Natural killer cell (primary cell): ENCODE measurements at places on chromosomes 13 and 19.

DNA sequence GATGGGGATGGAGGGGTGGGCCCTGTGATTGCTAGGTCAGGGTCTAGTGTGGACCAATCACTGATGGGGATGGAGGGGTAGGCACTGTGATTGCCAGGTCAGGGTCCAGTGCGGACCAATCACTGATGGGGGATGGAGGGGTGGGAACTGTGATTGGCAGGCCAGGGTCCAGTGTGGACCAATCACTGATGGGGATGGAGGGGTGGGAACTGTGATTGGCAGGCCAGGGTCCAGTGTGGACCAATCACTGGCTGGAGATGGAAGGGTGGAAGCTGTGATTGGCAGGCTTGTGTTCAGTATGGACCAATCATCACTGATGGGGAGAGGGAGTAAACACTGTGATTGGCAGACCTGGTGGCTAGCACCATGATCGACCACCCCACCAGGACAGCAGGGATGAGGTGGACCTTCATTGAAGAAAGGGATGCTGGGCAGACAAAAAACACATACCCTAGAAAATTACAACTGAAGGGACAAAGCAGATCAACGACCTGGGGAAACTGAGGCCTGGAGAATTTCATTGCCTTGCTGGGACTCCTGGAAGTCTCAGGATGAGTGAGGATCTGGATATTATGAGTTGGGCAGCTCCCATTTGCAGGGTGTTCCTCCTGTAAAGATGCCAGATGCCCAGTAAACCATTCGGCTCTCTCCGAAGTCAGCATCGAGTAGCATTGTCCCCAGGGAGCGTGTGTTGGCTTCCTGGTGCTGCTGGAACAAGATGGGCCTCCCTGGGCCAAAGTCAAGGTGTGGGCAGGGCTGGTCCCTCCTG, 15.5 kb downstream of the TMPRSS9 start:
- DNase-seq: no peak

GRCh38 chr19:28196101-28196500, 1016.9 kb downstream of the UQCRFS1 start:
- DNase-seq: no peak

GRCh38 chr13:98707281-98707999, 45.0 kb downstream of the SLC15A1 start:
- no peak for DNase-seq

DNA sequence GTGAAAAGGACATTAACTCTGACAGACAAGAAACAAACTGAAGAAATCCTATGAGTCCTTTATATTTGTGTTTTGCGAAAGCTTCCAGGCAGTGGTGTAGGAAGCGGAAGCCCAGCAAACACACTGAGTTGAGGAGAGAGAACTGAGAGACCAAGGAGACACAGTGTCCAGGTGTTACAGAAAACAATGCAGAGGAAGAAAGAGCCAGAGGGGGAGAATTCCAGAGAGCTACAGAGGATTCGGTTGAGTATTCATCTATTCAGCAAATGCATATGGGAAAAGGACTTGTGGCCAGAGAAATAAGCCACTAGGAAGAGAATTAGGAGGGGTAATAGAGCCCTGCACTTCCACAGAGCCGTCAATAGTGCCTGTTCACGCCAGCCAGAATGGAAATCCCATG, 183.5 kb downstream of the LIG4 start:
- no peak for DNase-seq

GRCh38 chr19:30674656-30675055, 302.5 kb downstream of the ZNF536 start:
- DNase-seq: no peak

GRCh38 chr19:41599175-41599966, 23.4 kb downstream of the CEACAM21 start:
- no peak for DNase-seq

- DNase-seq: no peak
These were observed 14.1 kb downstream of the ZNF429 start for GRCh38 chr19:21519488-21519887.

DNA sequence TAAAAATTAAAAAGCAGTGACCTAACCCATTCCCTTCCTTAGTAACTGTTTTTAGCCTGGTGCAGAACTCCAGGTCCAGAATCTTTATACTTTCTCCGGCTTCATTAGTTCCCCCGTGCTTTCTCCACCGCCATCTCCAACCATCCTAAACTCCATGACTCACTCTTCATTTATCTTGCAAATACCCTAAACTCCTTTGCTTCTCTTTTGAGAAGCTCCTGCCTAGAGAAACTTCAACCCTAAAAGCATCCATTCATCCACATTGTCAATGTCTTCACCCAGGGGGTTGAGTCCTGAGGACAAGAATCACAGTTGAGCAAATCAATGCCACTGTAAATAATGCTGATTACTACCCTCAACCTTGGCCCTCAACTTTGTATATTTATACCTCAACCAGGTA, 17.1 kb upstream of the GARRE1 start:
- DNase-seq: no peak

- DNase-seq: peak; percentile 14
These were observed 44.8 kb downstream of the C13orf42 start for GRCh38 chr13:51066091-51066831.

DNA sequence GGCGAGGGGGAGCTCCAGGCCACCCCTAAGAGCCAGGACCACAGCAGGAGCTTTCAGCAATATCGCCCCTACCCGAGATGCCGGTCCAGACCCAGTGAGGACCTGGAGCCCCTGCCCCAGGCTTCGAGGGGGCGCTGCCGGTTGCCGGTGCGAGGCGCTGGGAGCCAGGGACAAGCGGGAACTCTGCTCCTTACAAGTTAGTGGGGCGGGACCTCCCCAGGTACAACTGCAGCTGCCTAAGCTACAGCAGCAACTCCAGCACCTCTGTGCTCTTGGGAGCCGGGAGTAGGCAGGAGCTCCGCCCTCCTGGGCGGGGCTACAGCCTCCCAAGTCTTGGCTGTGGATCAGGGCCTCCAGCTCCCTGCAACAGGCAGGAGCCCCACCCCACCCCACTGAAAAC, 15.2 kb upstream of the TSC22D1 start:
- no peak for DNase-seq

DNA sequence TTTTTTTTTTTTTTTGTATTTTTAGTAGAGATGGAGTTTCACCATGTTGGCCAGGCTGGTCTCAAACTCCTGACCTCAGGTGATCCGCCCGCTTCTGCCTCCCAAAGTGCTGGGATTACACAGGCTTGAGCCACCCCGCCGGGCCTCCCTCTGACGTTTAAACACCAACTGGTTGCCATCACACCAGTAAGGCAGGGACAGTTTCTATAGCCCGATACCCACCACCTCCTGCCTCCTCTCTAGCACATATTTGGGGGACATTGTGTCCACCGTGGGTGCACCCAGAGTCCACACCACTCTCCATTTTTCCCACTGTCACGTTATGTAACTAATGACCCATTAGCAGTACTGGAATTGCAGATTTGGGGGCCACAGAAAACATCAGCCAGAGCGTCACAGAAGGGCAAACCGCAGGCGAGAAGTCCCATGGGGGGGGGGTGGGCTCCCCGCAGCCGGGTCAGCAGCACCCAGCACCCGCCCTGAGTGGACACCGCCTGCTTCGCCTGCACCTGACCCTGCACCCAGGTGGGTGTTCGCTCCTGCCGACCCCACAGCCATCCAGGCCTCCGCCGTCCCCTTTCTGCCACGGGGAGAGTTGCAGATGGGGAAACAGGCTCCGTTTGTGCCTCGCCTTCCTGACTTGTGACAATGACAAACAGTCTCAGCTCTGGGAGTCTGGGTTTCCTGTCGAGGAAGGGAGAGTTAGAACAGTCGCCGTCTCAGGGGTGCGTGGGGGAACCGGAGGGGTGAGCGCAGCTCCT, 3.6 kb downstream of the ONECUT3 start:
- no peak for DNase-seq

GRCh38 chr13:39407138-39407537, 195.9 kb downstream of the LHFPL6 start:
- DNase-seq: no peak
